Activated CD8-positive, alpha-beta memory T cell treated with anti-CD3 and anti-CD28 coated beads for 1 hour (primary cell): ENCODE measurements at places on chromosomes 6 and 20.

DNA sequence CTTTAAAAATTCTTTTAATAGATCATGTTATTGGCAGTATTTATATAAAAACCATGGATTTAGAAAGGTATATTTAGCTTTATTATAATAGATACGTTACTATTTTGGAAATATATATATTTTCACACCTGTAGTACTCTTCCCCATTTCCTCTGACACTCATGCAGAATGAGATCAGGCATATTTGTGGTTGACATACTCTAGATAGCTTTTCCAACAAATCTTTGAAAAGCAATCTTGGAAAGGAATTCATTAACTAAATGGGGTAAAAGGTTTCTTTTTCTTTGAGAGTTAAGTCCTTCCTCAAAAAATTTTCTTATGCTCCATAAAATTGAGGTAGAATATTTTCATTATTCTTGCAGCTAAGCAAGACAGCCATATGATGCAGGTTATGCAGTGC lies 14.5 kb downstream of the ASF1A start:
- no peak for DNase-seq

DNA sequence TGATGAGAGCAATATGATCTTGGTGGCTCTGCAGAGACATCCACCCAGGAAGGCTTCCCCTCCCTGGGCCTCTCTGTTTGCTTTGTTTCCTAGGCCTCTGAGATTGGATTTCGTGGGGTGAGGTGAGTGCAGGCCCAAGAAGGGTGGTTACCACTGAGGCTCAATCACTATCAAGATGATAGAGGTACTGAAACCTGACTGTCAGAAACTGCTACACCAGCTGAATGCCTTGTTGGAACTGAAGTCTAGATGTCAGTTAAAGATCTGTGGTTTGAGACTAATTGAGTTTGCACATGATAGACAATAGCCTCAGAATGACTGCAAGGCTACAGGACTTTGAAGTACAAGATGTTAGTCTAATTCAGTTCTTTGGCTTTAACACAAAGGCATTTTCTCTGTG lies 15.2 kb downstream of the VNN1 start:
- no peak for DNase-seq

- DNase-seq: no peak
These were observed 194.6 kb upstream of the SNX9 start for GRCh38 chr6:157628463-157628862.

DNA sequence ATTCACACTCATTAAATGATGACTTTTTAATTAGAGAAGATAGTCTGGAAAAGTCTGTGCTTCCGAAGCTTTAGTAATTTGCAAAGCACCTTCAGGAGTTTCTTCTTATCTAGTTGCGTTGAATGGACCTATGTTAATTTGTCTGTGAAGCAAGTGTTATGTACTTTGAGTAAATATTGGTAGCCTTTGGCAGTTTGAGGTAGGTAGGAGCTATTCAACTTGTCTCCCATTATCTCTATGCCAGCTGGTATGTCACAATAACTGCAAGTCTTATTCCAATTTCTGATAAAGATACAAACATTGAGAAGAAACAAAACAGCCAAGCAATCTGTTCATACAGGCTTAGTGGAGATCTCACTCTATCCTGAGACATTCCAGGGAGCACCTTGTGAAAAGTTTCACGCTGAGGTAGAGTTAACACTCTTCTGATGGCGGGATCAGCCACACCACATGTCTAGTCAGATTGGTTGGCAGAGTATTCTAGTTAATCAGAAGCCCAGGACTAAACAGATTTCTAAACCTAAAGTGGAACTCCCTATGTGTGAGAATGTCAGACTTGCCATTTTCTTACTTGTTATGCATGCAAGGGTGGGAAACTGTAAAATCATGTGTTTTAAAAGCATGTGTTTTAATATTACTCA lies 219.8 kb upstream of the MANEA start:
- DNase-seq: no peak

GRCh38 chr6:8527818-8528217 lies 92.5 kb upstream of the SLC35B3 start:
- DNase-seq: no peak

DNA sequence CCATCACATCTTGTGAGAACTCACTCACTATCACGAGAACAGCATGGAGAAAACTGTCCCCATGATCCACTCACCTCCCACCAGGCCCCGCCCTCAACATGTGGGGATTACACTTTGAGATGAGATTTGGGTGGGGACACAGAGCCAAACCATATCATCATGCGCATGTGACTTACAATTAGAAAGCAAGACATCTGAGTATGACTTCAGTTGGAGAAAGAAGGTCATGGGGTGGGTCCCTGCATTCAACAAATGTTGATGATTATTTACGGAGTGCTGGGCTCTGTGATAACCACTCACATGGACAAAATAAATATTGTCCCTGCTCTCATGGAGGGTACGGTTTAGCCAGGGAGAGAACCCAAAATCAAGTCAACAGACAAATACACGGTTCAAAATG lies 37.9 kb downstream of the VSTM2L start:
- no peak for DNase-seq

- no peak for DNase-seq
These were observed 48.7 kb downstream of the SLC35F1 start for GRCh38 chr6:117955684-117956256.

DNA sequence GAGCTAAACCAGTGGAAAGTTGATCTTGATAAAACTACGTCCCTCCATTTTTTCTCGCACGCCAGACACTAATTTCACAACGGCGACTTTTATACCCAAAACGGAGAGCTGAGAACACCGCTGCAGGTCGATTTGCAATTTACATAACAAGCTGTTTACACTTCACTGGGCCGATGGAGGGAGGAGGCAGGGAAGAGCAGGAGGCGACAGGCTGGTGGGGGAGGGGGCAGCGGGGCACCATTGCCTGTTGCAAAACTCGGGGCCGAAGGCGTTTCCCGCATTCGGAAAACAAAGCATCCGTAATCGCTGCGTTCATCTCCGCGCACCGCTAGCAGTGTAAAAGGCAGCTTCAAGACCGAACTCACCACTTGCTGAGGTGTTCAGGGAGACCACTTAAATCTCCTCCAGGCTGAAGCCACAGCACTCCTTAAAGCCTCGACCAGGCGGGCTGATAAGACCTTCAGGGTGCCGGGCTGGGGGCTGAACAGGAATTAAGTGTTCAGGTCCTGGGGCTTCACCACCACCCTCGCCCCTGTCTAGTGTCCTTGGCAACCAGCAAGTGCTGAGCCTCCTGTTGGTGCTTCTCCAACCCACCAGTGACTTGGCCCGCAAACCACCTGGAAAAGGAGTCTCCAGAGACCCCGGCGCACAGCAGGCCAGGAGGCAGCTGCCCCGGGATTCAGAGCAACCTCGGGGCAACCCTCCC lies 2.0 kb upstream of the FOXC1 start:
- no peak for DNase-seq

DNA sequence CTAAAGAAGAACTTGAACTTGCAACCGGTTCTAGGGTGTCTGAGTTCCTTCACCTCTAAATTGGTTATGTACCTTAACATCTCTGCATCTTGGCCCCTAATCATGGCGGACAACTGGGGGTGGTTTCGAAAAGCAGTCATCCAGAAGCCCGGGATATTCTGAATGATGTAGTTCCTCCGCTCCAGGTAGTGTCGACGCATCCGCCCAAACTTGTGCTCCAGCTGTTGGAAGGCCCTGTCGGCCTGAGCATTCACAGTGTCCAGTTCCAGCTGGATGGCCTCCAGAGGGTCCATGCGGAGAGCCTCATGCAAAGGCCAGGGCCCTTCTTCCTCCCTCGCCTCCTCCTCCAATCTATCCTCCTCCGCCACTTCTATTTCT lies 887 bp downstream of the TSPYL1 start:
- DNase-seq: no peak

- no peak for DNase-seq
These were observed 74.5 kb upstream of the GGTLC1 start for GRCh38 chr20:24063100-24063499.

DNA sequence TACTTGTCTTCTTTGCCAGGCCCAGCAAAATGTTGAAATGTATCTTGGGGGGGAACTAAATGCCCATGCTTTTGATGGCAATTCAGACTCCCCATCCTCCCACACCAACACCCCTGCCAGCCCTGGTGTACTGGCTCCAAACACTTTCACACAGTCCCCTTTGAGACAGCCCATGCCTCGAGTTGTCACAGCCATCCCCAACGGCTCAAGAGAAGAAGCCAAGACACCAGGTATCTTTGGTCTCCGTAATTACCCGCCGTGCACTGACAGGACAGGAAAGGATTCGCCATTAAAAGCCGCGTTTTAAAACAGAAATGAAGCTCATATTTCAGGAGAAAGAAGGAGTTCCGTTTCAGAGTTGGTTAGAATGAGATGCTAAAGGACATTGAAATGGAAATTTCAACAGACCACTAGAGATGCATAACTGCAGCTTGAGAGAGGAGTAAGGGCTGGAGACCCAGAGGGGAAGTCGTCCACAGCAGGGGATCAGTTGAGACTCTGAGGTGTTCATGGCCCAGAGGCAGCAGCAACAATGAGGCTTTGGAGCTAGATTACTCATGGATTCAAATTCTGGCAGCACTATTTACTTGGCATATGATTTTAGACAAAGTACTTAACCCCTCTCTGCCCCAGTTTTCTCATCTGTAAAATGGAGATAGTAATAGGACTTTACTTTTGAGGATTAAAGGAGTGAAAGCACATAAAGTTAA lies 63.5 kb upstream of the ADGRF1 start:
- DNase-seq: no peak

GRCh38 chr6:156150391-156150790 lies 626.8 kb upstream of the ARID1B start:
- no peak for DNase-seq

GRCh38 chr6:126546541-126547120 lies 206.7 kb downstream of the CENPW start:
- DNase-seq: no peak

DNA sequence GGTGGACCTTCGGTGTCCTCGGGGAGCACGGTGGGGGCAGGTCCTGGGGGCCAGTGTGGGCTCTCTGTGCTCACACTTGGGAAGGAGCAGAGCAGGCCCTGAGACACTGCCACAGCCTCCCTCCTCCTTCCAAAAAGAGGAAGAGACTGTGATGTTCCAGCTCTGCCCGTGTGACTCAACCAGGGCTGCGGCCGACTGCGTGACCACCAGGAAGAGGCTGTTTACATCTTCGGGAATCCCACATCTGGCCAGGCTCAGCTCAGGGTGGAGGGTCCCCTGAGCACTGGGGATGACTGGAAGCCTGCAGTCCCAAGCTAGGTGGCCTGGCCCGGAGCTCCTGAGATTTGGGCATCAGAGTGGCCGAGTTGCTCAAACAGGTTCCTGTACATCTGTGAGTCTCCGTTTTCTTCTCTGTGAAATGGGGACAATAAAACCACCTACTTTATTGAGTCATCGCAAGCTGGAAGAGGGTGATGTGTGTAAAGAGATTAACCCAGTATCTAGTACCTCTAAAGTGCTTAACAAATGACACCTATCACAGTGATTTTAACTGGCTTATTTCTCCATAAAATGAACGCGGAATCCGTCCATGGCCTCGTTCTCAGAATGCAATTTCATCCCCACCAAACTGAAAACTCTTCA lies 242.1 kb downstream of the DLL1 start:
- DNase-seq: no peak

DNA sequence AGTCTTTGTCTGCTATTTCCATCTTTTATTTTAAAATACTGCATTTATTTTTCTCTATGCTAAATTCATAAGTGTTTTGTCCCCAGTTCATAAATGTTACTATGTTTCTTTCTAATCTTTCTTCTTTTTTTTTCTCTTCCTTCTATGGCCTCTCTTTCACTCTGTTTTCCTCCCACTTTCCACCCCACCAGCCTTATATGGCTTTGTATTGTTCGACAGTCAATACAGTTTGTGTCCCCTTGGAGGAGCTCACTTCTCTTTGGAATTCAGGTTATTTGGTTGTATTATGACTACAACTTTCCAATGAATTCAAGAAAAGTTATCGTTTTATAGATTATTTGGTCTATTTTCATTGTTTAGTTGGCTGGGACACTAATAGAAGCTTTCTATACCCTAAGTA lies 393.5 kb downstream of the NKAIN2 start:
- no peak for DNase-seq

- DNase-seq: no peak
These were observed 165.3 kb downstream of the SOBP start for GRCh38 chr6:107655245-107655644.

DNA sequence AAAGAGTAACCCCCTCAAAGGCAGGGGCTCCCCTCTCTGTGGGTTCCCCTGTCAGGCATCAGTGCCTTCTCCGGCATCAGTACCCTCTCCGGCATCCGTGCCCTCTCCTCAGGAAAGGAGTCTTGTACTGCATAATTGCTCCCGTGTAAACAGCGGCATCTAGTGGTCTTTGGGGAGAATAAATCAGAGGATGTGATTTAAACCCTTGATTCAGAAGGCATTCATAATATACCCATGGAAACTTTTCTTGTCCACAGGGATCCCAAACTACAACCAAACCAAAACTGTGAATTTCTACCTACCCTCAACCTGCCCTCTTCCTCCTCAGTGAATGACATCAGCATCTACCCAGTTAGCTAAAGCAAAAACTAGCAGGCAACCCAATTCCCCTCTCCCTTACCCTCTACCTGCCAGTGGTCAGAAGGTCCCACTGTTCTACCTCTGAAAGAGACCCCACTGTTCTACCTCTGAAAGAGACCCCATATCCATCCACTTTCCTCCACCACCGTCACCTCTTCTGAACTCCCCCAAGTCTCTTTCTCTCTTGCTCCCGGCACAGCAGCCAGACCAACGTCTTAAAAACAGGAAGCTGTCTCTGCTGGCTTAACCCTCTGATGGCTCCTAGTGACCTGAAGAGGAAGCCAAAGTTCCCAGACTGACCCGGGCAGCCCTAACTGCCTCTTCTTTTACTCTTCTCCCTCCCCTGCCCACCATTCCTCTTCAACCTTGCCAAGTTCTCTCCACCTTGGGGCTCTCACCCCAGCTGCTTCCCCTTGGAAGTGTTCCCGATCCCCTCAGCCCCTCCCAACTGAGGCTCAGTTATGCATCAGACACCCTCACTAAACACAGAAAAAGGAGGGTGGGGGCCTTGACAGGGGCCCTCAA lies 27.2 kb downstream of the UBE2V1 start:
- no peak for DNase-seq

GRCh38 chr6:147738099-147738498 lies 229.6 kb downstream of the SAMD5 start:
- no peak for DNase-seq

GRCh38 chr6:125498606-125499005 lies 196.8 kb upstream of the HDDC2 start:
- no peak for DNase-seq

DNA sequence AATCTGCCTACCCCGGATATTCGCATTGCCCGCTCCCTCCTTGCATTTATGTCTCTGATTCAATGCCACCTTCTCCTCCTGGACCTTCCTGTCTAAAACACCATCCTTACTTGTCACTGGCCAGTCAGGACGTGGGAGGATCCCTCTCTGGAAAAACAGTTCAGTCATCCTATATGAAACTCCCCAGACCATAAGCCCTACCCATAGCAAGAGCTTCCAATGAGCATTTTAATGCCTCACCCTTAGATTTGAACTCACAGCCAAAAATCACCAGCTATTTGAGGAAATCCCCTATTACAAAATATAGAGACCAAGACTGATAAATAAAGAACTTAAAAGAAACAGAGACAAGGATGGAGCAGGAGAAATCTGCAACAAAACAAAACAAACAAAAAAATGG lies 86.4 kb downstream of the SHLD1 start:
- no peak for DNase-seq

- DNase-seq: no peak
These were observed 328.8 kb upstream of the MANEA start for GRCh38 chr6:95248499-95248898.
